Right cardiac atrium (tissue), 5 donors: ENCODE measurements at places on chromosomes 16 and 17. TPM values are rescaled to one million over a fixed set of nuclear protein-coding genes. Genes with fewer than 3 reads are reported as not detected.

DNA sequence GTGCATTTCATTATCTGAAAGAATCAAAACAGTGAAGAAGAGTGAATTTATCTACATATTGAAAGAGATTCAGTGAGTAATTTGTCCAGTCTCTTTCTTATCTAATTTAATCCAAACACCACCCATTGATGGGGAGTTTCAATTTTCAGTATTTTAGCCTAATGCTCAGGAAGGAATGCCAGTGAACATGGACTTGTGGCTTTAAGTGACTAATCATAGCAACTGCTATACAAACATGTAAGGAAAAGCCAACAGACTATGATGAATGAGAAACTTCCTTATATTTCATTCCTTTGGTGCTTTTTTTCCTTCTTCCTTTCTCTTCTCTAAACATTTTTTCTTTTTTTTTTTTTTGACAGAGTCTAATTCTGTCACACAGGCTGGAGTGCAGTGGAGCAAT is 885.8 kb downstream of the KCNJ2 start:
- DNase-seq, result no peak

- DNase-seq, result no peak
Observed at GRCh38 chr16:78483124-78483992, 383.9 kb downstream of the WWOX start.

DNA sequence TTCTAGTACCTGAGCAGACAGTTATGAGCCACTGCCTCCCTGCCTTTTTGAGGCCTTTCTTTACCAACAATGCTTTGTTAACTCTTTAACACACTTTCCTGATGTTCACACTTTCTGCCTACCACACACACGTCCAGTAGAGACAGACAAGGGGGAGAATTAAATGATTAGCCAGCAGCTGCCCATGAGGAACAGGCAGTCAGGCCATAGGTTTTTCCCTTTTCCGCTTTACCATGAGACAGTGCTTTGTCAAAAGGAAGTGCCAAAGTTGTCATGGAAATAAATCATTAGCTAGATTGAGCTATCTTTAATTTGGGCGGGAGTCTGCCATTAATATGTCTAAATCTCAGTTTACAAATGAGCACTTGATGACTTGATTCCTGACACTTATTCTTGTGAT is 102.1 kb downstream of the PITPNC1 start:
- no peak for DNase-seq

- no peak for DNase-seq
Observed at GRCh38 chr16:46808997-46809396, 22.0 kb downstream of the C16orf87 start.

- DNase-seq, result no peak
Observed at GRCh38 chr17:57050306-57050705, 34.7 kb upstream of the AKAP1 start.

DNA sequence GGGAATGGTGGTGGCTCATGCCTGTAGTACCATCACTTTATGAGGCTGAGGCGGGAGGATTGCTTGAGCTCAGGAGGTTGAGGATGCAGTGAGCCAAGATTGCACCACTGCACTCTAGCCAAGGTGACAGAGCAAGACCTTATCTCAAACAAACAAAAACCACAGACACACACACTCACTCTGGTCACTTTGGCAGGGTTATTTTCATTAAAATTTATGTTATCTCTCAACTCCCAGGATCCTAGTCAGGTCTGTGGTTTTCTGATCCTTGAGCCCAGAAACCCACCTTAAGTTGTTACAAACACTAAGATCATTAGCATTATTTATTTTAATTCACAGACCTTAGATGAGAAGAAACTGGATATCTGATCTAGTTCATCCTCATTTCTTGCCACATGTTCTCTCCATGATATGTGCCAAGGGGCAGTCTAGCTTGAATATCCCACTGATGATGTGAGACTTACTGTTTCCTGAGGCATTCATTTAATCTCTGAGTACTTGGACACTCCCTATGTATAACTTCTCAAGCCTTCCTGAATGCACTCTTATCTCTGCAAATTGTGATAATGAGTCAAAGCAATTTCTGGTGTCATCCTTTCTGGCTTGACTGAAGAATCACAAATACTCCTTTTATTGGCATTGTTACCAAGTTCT is 9.6 kb downstream of the ABHD15 start:
- DNase-seq, result no peak

DNA sequence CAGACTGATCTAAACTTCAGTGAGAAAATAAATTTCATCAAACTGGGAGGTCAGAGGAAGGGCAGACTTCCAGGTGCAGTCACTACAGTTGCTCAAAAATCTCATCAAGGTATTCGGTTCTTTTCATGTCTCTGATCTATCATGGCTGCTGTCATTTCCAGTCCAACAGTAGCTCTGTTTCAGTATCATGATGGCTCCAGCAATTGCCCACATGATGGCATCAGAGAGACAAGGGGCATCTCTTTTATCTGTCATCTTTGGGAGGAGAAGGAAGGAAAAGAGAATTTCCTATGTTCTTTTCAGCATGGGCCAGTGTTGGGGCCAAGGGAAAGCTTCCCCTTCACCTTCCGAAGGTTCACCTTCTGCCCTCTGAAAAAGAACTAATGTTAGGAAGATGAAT is 504.9 kb upstream of the HSBP1 start:
- DNase-seq, result no peak

GRCh38 chr16:50154420-50154950 is 1.4 kb downstream of the TENT4B start:
- no peak for DNase-seq

GRCh38 chr17:56599088-56599487 is 5.6 kb downstream of the NOG start:
- no peak for DNase-seq

DNA sequence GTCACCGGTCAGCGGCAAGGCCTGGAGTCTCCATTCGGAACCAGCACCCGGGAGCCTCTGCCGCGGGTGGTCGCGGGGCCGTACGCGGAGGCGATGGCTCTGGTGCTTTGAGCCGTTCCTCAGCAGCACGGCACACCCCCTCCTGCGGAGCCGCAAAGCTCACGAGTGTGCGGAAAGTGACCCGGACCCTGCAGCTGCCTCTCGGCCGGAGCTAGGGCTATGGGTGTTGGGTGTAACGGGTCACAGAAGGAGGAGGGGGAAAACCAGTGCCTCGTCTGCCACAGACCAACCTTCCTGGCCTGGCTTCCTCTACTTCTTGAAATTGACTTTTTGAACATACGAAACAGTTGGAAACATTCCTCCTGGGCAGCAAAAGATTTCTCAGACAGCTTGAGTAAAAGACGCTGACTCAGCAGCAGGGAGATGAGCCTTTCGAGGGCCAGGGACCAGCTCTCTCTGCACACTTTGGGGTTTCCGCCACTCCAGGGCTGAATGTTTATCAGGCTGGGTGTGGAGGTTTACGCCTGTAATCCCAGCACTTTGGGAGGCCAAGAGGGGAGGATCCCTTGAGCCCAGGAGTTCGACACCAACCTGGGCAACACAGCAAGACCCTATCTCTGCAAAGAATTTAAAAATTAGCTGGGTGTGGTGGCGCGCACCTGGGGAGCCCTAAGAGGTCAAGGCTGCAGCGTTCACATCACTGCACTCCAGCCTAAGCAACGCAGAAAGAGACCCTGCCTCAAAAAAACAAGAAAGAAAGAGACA is 26.4 kb upstream of the PITPNA start:
- DNase-seq, result no peak

GRCh38 chr16:272633-273546 is 2.9 kb downstream of the RGS11 start:
- DNase-seq, result no peak

DNA sequence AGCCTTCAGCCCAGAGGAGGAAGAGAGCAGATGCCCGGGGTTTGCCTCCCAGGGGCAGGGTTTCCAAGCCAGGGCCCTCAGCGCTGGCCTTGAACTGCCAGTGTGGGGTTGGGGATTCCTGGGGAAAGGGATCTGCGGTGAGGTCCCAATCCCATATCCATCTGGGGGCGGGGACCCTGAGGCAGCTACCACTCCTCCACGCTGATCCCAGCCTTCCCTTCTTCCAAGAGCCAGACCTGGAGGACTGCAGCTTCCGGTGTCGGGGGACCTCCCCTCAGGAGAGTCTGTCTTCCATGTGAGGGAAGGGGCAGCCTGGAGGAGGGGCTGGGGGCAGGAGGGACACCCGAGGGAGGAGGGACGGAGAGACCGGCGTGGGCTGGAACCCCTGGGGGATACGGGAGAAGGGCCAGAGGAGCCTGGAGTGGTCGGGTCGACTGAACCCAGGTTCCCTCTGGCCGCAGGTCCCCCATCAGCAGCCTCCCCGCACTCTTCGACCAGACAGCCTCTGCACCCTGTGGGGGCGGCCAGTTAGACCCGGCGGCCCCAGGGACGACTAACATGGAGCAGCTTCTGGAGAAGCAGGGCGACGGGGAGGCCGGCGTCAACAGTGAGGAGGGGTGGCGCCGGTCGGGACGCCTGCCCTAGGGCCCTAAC is 10.7 kb upstream of the CISD3 start:
- peak; percentile 13 for DNase-seq

DNA sequence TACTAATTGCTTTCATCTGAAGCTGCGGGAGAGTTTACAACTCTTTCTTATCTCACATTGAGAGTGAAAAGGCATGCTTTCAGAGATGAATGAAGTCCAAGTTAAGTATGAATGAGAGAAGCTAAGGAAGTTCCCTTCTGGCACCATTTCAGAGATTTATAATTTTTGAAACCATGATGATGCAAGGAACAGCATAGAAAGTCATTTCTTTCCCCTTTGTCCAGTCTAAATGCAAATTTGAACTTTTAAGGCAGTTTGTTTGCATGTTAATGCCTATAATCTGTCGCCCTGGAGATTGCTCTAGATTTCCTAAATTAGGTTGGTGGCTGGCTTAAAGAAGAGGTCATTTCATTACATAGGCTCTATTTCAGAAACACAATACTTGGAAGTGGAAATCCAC is 594.8 kb upstream of the GOT2 start:
- DNase-seq, result no peak

DNA sequence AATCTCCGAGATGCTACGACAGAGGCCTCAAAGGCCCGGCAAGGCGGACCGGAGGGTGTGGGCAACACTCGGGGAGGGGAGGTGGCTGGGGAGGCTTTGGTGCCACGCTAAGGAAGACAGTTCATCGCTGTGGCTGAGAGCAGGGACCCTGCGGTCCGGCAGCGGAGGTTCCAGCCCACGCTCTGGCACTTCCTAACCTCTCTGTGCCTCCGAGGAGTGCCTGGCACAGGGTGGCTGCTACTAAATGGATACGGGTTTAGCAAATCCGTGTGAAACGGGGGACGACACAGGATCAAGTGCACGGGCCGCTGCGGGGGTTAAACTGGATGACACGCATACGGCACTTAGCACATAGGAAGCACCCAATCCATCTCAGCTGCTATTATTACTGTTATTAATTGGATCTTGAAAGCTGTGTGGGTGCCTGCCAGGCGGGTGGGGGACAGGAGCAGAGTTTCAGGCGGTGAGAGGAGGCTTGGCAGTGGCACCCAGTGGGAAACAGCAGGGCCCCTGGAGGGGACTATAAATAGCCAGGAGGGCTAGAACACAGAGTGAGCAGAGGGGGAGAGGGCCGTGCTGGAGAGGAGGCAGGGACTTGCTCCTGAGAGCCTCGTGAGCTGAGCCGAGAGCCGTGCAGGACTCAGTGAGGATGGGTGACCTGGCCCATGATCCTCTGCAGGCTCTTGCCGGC is 45.0 kb downstream of the ABR start:
- peak; percentile 58 for DNase-seq

DNA sequence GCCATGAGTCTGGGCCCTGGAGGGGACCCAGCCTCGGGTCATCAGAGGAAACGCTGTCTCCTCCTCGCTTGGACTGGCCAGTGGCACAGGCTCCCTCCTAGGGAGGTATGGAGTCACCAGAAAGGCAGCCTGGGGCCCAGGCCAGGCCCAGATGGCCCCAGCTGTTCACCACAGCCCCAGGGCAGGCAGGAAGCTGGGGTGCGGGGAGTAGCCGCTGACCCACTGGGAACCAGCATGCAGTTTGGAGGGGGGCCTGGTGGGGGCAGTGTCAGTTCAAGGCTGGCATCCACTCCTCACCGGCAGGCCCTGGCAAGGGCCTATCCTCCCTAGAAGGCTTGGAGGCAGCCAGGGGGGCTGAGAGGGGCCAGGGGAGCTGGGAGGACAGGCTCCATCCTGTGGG is 48.8 kb downstream of the SDK2 start:
- DNase-seq, result peak; percentile 71

- no peak for DNase-seq
Observed at GRCh38 chr16:5257462-5257861, 159.9 kb upstream of the EEF2KMT start.

DNA sequence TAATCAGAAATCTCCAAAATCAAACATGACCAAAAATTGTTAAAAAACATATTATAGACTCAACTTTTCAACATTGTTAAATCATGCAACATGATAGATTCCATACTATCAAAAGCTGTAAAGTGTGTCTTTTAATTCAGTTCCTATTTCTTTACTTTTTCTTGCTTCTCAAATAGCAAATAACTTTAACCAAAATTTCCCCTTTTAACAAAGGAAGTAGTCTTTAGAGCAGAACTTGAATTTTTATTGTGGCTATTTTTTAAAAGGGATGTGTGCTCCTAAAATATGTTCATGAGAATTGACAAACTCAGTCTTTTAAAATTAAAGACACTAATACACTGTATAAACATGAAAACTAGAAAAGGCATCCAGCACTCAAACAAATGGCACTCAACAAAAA is 49.1 kb downstream of the SPAG9 start:
- DNase-seq, result no peak

GRCh38 chr16:83870830-83871229 is 28.1 kb upstream of the MLYCD start:
- no peak for DNase-seq

- no peak for DNase-seq
Observed at GRCh38 chr17:72307836-72308235, 187.0 kb downstream of the SOX9 start.

- DNase-seq, result peak; percentile 94
Observed at GRCh38 chr16:53071748-53072301, 17.0 kb downstream of the CHD9 start.

- DNase-seq, result peak; percentile 73
Observed at GRCh38 chr17:74176546-74177001, 26.9 kb upstream of the RPL38 start.

Gene GP1BA
- total RNA-seq, result not detected

Gene ANKRD40CL
- total RNA-seq, result not detected

Gene MYL4
- 6,276 TPM for total RNA-seq

Gene EZH1
- 47.3 TPM for total RNA-seq

Gene DPEP1
- total RNA-seq, result not detected

Gene ZNF821
- 6.3 TPM for total RNA-seq

Gene ATP2A1
- total RNA-seq, result 0.11 TPM

Gene FKBP10
- total RNA-seq, result 36.7 TPM

Gene RPAIN
- 28.3 TPM for total RNA-seq

Gene OVCA2
- total RNA-seq, result 29.4 TPM
